HEK293T (cell line): ENCODE measurements at places on chromosomes 2 and 18.

DNA sequence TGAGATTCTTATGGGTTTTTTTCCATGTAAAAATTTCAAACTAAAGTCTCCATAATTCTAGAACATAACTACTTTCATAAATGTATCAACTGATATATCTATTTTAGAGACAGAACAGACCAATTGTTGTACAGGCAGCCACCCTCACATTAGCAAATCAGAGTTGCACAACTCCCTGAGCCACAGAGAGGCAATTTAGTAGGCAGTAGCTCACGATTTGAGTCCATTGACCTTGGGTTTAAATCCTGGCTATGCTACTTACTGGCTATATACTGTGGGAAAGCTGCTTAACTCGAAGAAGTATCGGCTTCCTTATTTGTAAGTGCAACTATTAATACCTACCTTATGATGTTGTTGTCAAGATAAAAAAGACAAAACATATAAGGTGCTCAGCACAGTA, 16.2 kb downstream of the MTIF2 start:
- no peak for DNase-seq

- DNase-seq, result no peak
These were observed 52.5 kb upstream of the TAF1B start for GRCh38 chr2:9790702-9791225.

DNA sequence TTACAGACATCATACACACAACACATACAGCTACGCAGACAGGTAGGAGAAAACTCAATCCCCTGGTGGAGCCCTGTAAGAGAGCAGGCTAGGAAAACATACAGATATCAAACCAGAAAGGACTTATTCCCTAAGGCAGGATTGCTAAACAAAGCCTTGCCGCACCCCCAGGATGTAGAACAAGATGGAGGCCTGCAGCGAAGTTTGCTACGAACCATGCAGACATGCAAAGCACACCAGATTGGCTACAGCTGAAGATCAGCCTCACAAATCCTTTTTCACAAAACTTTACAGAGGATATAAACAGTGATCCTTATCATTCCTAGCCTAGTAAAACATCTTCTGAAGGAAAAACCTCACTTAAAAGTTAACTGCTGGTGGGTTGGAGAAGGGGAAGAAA, 28.3 kb downstream of the C18orf54 start:
- no peak for DNase-seq

GRCh38 chr2:157339965-157340655, 14.5 kb upstream of the ERMN start:
- no peak for DNase-seq

- no peak for DNase-seq
These were observed 2.9 kb upstream of the ADCYAP1 start for GRCh38 chr18:901761-902160.

DNA sequence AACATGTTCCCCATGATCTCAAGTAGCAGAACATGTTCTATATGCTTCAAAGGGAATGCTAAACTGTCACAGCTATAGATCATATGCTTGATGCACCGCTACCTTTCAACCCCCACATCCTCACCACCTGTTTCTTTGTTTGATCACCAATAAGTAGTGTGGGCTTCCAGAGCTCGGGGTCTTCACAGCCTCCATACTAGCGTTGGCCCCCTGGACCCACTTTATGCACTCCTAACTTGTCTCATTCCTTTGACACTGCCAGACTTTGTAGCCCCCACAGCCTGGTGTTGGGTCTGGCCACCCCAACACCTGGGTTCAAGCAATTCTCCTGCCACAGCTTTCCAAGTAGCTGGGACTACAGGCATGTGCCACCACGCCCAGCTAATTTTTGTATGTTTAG, 11.6 kb upstream of the RBM44 start:
- DNase-seq, result no peak

GRCh38 chr2:70777450-70777849, 9.4 kb upstream of the ADD2 start:
- DNase-seq, result no peak

- no peak for DNase-seq
These were observed 212.4 kb upstream of the PKDCC start for GRCh38 chr2:41835401-41835800.

- no peak for DNase-seq
These were observed 72.3 kb downstream of the ALMS1 start for GRCh38 chr2:73457982-73458381.

GRCh38 chr2:62992561-62992960, 58.1 kb upstream of the OTX1 start:
- no peak for DNase-seq

DNA sequence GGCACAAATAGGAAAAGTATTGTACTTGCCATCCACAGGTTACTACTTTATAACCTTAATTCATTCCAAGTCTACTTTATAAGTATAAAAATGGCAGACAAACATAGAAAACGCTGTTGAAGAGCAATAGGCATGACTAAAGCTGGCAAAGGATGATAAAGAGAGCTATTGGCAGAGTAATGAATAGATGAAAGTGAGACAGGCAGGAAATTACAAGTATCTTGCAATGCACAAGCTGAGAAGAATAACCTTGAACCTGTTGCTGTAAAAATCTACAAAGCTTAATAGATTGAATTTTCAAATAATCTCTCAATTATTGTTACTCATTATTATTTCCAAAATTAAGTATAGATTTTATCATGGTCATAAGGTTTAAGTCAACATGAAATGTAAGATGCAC, 8.8 kb downstream of the PELI1 start:
- DNase-seq, result no peak

- no peak for DNase-seq
These were observed 158.5 kb downstream of the FTCDNL1 start for GRCh38 chr2:199692489-199692888.

DNA sequence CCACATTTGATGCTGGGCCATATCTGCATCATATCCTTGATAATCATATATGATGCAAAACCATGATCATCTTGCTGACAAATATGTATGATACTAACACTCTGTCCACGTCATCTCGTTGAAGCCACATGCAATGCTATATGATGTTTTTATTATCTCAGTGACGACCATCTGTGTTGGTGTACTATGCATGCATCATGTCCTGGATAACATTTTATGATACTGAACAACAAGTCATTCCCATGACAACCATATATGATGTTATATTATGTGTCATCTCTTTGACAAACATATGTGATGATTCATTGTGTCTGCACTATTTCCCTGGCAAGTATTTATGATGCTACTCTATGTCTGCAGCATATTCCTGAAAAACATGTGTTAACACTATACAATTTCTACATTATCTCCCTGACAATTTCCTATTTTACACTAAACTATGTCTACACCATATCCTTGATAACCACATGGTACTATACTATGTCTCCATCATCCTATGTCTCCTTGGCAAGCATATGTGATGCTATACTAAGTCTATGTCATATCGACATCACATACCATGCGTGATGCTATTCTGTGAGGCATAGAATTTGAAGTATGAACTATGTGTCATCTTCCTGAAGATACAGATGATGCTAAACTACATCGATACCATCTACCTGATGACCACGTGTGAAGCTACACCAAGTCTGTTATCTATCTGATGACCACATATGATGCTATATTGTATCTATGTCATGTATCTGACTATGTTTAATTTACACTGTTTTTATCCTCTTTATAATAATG, 37.0 kb downstream of the DAW1 start:
- no peak for DNase-seq

GRCh38 chr18:55857409-55857808, 269.4 kb upstream of the TCF4 start:
- no peak for DNase-seq
